Brain microvascular endothelial cell (primary cell): ENCODE measurements at places on chromosomes 11 and 22.
A peak's percentile ranks its signal among the peaks of the same experiment; 100 is the strongest.

DNA sequence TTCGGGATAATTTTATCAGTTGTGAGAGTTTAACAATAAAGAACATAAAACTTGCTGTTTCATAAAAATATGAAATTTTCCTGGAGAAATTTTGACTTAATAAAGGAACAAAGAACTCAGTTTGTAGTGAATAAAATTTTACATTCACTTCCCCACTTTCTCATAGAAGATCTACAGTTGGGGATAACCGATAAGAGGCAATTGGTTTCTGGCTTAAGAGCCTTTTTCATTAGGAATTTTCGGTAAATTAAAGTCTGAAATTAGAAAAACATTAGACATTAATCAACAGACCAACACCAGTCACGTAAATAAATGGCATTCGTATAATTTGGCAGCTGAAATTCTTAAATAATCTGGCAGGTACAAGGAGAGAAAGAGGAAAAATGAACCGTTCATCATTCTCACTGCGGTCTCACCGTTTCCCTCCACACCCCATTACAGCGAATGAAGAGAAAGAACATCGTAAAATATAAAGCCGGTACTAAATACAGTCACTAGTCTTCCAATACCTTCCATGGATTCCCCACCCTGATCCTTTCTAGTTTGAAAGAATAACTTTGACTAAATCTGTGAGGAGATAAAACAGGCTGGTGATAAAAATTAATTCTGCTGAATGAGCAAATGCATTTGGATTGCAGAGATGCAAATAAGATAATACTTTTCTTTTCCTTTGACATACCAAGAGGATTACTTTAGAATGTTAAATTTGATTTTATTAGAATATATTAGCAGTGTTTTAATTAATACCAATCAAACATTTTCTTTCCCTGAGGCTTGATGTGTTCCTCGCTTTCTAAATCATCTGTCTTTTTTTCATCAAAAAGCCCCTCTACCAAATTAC is 19.5 kb downstream of the BLID start:
- no peak for DNase-seq

DNA sequence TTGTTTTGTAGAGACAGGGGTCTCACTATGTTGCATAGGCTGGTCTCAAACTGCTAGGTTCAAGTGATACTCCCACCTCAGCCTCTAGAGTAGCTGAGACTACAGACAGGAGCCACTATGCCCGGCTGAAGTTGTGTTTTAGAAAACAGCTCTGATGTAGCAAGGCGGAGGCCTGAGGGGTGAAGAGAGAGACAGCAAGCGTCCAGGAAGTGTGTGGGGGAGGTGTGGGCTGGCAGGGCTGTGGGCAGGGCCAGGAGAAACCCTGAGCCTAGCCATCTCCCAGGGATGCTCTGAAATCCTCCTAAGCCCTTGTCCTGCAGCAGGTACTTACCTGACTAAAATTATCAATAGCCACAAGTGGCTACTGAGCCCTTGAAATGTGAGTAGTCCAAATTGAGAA is 16.1 kb upstream of the RPS3 start:
- DNase-seq, result no peak

DNA sequence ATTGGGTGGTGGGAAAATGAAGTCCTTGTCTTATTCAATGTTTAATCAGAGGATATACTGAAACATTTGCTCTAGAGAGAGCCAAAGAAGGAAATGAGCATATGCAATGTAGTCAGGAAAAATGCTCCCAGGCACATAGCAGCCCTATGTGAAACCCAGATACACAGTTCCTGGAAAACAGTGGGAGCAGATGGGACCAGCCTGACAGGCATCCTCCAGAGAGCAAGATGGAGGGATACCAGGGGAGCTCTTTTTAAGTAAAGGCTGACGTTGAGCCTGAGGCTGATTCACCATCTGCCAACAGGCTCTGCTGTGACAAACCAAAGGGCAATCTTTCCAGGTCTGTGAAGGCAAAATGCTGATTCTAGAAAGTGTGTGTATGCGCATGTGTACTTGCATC is 559.4 kb upstream of the KIRREL3 start:
- no peak for DNase-seq

DNA sequence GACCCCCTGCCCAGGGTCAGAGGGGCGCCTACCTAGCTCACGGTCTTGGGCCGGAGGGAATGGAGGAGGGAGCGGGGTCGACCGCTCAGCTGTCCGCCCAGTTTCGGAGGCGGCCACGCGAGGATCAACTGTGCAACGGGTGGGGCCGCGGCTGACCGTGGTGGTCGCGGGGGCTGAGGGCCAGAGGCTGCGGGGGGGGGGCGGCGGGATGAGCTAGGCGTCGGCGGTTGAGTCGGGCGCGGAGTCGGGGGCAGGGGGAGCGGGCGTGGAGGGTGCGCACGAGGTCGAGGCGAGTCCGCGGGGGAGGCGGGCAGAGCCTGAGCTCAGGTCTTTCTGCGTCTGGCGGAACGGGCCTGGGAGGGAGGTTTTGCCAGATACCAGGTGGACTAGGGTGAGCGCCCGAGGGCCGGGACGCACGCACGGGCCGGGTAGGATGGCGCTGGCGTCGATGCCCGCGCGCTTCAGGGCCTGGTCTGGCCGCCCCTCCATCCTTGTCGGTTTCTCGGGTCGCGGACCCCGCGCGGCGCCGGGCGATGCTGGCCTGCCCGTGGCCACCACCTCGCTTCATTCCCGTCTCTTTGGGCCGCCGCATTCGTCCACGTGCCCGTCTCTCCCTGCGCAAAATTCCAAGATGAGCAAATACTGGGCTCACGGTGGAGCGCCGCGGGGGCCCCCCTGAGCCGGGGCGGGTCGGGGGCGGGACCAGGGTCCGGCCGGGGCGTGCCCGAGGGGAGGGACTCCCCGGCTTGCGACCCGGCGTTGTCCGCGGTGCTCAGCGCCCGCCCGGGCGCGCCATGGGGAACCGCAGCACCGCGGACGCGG is at the start of gene DRD4:
Gene DRD4, plus strand, starts transcription at position 759 of the 822 bp plus-strand sequence. Its CDS starts 36 bp downstream, at position 795.
- no peak for DNase-seq

- no peak for DNase-seq
Observed at GRCh38 chr11:120622189-120622875, 110.8 kb downstream of the GRIK4 start.

GRCh38 chr11:76665921-76666351 is 4.6 kb downstream of the LRRC32 start:
- no peak for DNase-seq

DNA sequence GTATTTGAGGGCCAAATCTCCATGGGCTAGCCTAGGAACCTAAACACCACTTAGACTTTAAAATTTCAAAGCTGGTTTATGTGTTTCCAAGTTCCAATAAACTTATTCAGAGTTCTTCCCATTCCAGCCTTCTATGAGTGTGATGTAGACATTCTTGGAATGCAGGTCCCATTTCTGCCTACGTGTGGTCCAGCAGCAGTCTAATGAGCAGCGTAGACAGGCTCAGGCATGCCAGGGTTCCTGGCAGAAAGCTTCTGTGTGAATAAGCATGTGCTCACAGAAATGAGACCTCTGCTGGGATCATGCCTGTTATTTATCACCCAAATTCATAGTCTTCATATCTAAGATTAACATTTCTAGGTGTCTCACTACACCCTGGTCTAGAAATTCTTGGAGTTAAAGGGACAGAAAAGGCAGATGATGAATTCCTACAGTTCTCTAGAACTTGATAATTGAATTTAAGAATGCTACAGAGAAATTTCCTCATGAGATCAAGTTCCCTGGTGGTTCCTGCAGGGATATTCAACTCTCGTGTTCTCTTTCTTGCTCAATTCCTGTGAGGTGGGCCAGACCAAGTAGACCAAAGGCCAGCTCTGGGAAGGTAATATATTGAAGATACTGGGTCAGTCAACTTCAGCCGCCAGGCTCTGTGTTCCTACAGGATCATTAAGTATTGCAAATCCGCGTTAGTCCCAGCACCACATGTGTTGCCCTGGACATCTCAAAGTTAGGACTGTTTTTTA is 17.6 kb downstream of the RNF185 start:
- peak; percentile 76 for DNase-seq

GRCh38 chr22:44025171-44026065 is 1.3 kb downstream of the PARVB start:
- DNase-seq, result no peak

DNA sequence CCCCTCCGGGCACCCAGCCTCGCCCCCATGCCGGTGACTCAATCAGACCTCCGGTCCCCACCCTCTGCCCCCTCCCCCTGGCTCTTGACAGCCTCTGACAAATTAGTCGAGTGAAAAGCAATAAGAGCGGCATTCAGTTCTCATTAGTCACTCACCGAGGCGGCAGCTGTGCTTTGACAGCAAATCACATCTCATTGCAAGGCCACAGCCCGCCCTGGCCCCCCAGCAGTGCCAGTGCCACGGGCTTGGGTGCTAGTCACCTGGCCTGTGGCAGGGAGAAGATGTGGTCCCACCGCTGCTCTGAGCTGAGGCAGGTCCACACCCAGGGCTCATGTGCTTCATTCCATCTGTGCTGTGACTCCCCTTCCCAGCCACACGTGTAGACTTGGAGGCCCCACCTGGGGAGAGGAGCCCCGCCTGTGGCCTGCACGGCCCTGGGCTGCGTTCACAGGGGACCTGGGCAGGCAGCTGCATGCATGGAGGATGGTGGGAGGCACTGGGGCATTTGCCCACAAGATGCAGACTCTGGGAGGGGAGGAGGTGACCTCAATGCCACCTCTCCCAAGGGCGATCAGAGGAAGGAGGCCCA is 7.4 kb upstream of the TH start:
- peak; percentile 23 for DNase-seq

DNA sequence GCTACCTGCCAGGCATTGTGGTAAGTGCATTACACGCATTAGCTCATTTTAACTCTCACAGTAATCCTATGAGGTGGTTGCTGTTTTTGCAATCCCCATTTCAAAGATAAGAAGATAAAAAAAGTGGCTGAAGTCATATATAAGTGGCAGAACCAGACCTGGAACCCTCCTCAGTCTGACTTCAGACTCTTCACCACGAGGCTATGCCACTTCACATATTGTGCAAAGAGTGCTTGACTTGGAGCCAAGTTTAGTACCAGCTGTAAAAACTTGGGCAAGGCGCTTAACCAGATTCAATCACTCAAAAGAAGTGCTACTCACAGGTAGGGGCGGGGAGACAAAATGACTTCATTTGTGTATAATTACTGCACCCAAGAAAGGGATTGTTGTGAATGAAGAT is 15.3 kb downstream of the BPIFC start:
- DNase-seq, result no peak

GRCh38 chr11:124071623-124071948 is 30.5 kb upstream of the OR10G7 start:
- no peak for DNase-seq

GRCh38 chr11:9301720-9302119 is 12.7 kb downstream of the TMEM41B start:
- no peak for DNase-seq

DNA sequence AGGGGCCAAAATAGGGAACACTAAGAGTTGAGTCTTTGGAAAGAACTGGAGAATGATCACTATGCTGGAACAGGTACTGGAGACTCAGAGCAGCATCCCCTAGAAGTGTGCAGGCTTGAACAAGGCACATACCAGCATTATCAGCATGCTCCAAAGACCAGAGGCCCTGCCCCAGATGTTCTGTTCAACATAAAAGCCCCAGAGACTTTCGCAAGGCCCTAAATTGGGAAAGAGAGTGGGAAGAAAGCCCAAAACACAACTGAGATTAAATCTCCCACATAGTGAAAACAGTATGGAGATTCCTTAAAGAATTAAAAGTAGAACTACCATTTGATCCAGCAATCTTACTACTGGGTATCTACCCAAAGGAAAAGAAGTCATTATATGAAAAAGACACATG is 9.4 kb downstream of the CNGA4 start:
- DNase-seq, result no peak

GRCh38 chr11:6427516-6427915 is 8.6 kb upstream of the APBB1 start:
- DNase-seq, result no peak

DNA sequence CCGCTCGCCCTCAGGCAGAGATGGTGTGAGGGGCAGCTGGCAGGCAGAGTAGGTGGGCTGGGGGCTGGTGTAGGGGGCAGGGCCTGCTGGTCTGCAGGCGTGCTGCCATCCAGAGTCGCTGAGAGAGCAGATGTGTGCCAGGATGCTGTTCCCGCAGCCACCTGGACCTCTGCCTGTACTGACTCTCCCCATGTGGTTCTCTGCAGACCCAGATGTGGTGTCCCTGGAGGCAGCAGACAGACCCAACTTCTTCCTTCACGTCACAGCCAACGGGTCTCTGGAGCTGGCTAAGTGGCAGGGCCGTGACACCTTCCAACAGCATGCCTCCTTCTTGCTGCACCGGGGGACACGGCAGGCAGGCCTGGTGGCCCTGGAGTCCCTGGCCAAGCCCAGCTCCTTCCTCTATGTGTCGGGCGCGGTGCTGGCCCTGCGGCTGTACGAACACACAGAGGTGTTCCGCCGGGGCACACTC is 58.6 kb downstream of the OTOG start:
- DNase-seq, result no peak

- no peak for DNase-seq
Observed at GRCh38 chr11:122337704-122338103, 221.7 kb upstream of the BLID start.

- DNase-seq, result no peak
Observed at GRCh38 chr11:81892770-81893635, 840.7 kb downstream of the FAM181B start.

DNA sequence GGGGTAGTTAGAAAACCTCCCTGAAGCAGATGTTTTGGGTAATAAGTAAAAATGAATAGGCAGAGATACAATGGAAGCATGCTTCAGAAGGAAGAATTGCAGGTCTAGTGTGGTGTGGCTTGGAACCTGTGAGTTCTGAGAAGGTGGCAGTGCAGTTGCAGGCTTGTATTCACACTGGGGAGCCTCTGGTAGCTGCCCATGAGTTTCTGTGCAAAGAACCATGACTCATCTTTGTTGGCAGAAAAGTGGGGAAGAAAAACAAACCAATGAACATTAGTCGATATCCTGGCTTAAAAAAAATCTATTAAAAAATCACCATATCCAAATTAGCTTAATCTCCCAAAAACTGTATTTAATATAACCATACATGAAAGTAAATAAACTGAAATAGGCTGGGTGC is 232.6 kb downstream of the FAT3 start:
- peak; percentile 25 for DNase-seq

DNA sequence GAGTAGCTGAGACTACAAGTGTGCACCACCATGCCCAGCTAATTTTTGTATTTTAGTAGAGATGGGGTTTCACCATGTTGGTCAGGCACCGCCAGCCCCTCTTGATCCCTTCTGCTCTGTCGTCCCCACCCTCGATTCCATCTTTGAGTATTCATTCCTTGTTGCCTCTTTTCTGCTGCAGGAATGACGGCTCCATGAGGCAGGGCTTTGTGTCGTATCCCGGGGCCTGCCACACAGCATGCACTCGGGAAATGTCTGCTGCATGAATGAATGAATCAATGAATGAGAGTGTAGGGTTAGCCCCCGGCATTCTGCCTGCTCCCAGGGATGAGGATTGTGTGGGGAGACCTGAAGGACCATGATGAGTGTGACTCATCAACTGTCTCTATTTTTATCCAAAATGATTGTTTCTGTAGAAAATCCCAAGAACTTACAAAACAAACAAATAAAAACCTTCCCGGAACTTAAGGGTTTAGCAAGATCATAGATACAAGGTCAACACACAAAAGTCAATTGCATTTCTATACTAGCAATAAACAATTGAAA is 54.6 kb upstream of the SLC22A12 start:
- no peak for DNase-seq

- DNase-seq, result peak; percentile 83
Observed at GRCh38 chr11:59207988-59208451, 4.7 kb downstream of the MPEG1 start.

GRCh38 chr22:20904008-20904979 is 12.9 kb upstream of the CRKL start:
- DNase-seq, result peak; percentile 87

GRCh38 chr11:69915151-69915500 is 95.9 kb upstream of the FGF3 start:
- DNase-seq, result peak; percentile 60
